ENCODE measurements at places on chromosomes 13 and 19.

DNA sequence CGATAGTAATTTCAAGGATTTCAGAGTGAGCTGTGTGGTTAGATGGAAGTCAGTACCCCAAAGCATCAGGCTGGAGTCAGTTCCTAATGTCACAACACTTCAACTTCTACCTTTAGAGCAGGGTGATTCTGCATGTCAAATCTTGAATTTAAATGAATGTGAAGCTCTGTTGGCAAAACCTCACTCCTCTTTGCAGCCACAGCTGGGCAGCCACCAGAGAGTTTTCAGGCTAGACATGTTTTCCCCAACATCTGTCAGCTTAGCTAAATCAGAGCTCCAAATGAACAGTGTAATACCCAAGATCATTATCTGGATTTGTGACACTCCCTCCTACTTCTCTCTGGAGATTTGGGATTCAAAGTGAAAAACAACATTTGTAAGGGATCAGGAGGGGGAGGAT lies 33.7 kb upstream of the OLFM4 start:
- no peak for DNase-seq

GRCh38 chr19:489418-490196 lies 6.7 kb upstream of the MADCAM1 start:
- no peak for DNase-seq

GRCh38 chr19:2302319-2303210 lies 5.4 kb downstream of the LINGO3 start:
- DNase-seq: no peak

DNA sequence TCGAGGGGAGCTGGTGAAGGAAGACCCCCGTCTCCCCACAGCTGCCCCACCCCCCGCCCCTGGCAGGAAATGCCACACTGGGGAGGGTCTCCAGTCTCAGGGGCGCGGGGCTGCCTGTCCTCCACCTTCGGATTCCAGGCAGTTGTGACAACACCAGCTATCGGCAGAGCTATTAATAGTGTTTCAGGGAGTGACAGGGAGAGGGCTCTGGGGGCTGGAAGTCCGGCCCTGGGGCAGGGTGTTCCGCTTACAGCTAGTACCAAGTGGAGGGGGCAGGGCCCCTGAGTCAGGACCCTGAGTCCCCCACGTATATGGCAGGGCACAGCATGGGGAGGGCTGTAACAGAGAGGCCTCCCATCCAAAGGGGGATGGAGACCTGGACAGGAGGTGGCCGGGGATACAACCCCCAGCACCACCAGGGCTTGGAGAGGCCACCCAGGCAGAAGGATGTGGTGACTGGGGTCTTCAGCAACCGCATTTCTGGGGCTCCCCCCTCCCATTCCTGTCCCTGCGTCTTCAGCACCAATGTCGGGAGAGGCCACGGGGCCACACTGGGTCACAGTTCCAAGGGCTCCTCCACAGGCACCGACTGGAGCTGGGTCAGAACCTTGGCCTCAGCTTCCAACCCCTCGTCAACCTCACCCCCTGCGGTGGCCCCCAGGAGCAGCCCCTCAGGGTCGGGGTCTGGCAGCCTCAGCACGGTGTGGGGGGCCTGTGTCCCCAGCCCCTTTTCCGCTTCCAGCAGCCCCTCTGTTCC lies 3.9 kb downstream of the SIX5 start:
- DNase-seq: no peak

GRCh38 chr19:379796-380195 lies 29.2 kb downstream of the C2CD4C start:
- DNase-seq: no peak

- no peak for DNase-seq
Measured at GRCh38 chr13:46620029-46620428, 67.1 kb downstream of the LRCH1 start.

GRCh38 chr13:48246102-48246501 lies 13.1 kb downstream of the ITM2B start:
- DNase-seq: no peak

- peak; percentile 36 for DNase-seq
Measured at GRCh38 chr19:2049741-2050348, 1.2 kb downstream of the MKNK2 start.

GRCh38 chr19:34282611-34283519 lies 28.5 kb downstream of the GARRE1 start:
- no peak for DNase-seq

GRCh38 chr19:16206637-16207036 lies 8.9 kb downstream of the AP1M1 start:
- DNase-seq: no peak

- no peak for DNase-seq
Measured at GRCh38 chr19:7869453-7869909, 4.7 kb downstream of the PRR36 start.

- DNase-seq: peak; percentile 71
Measured at GRCh38 chr19:7681340-7682174, 924 bp downstream of the TRAPPC5 start.

- no peak for DNase-seq
Measured at GRCh38 chr13:82698941-82699340, 1183.3 kb downstream of the SLITRK1 start.

DNA sequence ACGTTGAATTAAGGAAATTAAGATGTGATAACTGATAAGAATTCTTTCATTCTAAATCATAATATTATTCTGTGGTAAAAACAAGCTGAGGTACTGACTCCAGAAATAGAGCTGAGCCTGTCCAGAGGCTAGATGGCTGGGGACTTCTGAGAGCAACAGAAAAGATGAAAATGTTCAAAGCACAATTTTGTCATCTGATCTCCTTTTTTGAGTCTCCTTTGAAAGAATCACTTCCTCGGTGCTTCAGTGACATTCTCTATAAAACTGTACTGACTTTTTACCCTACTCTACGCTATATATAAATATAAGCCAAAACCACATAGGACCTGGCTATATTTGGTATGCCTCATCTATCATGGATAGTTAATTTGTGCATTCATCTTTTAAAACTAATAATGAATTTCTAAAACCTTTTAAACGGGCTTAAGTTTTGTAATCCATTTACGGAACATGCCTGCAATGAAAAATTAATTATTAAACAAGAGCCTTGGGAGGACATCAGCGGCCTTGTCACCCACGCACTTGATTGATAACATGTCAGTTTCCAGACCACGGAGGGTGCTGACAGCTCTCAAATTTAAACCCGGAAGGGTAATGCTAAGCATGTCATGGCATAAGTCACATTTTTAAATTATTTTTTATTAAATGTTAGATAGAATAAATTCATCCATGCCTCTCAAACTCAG lies 235.5 kb downstream of the PCDH9 start:
- no peak for DNase-seq

GRCh38 chr13:97249796-97250495 lies 27.8 kb downstream of the MBNL2 start:
- no peak for DNase-seq

DNA sequence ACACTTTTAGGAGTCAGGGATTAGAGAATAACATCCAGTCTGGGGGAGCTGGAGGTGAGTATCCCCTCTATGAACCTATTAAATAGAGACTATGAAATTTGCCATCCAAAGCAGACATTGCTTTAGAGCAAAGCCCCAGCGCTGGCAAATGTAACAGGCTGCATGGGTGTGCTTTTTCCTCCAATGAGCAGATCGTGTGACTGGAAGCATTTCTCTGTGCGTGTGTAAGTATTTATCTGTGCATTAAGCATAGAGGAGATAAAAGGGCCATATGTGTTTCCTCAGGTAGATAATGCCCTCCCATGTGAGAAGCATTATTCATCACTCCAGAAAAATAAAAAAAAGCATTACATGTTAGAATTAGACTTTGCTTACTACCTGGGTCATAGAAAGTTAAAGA lies 924 bp downstream of the TNFSF13B start:
- peak; percentile 23 for DNase-seq

- no peak for DNase-seq
Measured at GRCh38 chr19:48340995-48341394, 15.6 kb downstream of the EMP3 start.

DNA sequence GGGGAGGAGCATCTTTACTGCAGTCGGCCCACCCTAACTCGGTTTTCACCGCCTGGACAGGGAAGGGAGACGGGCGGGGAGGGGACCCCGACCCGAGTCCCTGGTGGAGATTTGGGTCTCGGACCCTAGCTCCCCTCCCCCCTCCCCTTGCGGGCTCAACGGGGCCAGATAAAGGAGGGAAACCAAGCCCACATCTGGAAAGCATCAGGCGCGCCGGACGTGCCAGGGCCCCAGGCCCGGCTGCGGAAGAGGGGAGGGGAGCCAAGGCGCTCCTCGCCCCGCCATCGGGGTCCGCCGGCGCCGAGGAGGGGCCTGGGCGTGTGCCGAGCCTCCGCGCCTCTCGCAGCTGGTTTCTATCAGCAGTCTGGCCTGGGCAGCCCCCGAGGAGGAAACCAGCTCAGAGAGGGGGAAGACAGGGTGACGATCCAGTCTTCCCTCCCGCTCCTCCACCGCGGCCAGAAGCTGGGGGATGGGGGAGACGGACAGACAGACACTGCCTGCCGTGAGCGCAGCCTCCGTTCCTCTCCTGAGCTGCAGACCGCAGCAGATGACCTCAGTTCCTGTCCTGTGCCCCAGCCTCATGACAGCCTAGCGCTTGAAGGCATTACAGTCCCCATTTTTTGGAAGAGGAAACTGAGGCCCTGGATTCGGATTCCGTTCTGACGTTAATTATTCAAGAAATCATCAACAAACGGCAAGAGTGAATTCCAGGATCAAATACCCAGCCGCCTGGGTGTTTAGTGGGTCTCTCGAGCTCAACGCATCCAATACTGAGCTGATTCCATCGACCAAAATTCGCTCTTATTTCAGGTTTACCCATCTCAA lies 3.6 kb upstream of the GNG8 start:
- DNase-seq: peak; percentile 64

DNA sequence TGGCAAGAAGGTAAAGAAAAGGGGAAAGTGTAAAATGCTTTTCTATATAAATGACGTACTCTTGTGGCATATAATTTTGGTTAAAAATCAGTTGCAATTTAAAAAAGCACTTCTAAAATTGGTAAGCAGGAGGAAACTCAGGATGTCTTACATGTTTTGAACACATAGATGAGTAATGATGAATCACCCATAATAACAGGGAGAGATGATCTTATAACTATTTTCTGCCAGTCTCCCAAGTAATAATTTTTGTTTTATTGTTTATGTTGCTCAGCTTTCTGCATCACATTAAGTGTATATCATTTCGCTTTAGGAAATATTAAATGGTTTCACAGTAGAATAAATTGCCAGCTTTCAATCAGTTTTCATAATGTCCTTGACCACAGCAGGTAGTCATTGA lies 1430.7 kb upstream of the PCDH20 start:
- DNase-seq: no peak

- DNase-seq: no peak
Measured at GRCh38 chr19:11489378-11489777, 8.5 kb upstream of the ELAVL3 start.

DNA sequence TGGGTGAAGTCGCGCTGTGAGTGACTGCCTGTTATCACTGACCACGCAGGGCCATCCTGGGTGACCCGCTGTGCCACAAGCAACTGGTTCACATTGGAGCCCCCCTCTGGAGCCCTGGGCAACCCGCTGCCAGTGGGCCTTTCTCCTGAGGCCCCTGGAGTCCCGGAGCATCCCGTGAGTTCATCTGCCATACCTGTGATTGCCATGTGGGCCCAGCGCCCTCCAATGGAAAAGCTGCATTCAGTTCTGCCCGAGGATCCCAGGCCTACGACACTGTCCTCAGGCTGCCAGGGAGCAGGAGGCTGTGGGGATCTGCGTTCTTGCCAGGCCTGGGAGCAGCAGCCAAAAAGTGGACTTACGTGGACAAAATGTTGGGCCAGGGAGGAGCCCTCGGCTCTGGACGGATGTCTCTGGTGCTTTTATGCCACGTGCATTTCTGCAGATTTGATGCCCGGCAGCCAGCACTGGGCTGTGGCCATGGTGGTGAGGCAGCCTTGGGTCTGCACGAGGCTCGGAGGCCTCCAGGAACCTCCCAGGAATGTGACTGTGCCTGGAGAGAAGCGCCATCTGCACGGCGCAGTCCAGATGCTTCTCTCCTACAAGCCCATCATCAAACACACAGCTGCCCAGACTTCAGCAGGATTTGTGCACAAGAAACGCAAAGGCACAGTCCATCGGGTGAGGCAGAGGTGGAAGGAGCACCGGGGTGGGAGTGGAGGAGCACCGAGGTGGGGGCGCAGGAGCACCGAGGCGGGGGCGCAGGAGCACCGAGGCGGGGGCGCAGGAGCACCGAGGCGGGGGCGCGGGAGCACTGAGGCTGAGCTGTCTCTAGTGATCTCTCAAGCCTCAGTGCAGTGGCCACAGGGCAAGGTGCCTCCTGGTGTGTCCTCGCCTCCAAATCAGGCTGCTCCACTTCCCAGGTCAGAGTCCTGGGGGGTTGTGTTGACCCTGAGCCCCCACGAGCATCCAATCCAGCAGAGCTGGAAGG lies 44.0 kb downstream of the C13orf46 start:
- no peak for DNase-seq

DNA sequence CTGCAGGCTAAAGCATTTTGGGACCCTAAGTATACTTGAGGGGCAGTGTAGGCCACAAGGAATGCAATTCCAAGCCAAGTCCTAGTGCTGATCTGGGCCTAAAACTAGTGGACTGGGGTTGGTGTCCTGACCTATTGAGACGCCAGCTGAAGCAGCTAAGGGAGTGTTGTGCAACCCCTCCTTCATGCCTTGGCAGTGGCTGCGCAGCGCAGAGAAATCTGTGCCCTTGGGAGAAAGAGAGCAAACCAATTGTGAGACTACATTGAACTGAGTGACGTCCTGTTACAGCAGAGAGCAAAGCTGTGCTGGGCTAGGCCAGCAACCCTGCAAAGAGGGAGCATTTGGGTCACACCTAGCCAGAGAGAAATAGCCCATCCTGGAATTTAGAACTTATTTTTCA lies 2715.0 kb upstream of the PCDH20 start:
- no peak for DNase-seq

- DNase-seq: no peak
Measured at GRCh38 chr13:39119422-39119821, 81.2 kb downstream of the NHLRC3 start.
